ENCODE measurements at places on chromosomes 6 and 20.

DNA sequence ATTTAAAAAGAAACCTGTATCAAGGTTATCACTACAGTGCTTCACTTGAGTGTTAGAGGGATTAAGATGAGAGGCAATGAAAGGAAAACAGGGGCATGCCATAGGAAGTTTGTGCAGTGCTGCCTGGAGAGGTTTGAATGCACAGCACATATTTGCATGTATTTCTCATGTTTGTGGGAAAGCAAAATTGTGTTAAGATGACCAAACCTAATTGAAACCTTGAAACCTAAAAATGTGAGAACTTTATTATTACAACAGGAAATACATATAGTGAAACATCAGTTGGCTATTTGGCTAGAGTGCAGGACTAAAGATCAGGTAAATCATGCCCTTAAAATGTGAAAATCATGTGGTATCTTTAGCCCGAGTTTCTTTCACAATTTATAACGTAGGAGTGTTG is 8.5 kb upstream of the TBXT start:
- no peaks in the 10 kb centered on the region for H3K36me3 ChIP-seq
- H3K4me1 ChIP-seq: no peaks in the 10 kb centered on the region
- no peak overlapping the region for H3K4me3 ChIP-seq
- no peak for DNase-seq
- no peak overlapping the region for H3K27ac ChIP-seq

DNA sequence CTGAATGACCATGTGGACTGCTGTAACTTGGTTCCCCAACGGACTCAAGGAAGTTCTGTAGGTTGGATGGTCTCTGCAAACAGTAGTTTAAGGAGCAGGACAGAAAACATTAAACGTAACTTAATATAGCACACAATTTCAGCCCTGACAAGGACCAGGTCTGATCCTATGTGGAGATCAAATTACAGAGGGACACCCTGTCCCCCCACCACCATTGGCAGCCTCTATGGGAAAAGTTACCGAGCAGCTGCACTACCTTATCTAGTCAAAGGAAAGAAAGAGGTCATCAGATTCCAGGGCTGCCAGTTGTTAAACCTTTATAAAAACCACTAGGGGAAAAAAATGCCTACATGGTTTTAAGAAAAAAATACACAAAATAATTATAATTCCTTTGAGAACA is 191.5 kb upstream of the RSPO3 start:
- H3K27ac ChIP-seq: no peak overlapping the region
- H3K27me3 ChIP-seq: no peaks in the 10 kb centered on the region
- DNase-seq: no peak

- no peaks in the 10 kb centered on the region for H3K36me3 ChIP-seq
- peaks cover 17% of the 10 kb centered on the region for H3K4me1 ChIP-seq
- no peak for DNase-seq
- no peak overlapping the region for H3K4me3 ChIP-seq
These were observed 125.8 kb downstream of the MAP7 start for GRCh38 chr6:136424450-136424849.

DNA sequence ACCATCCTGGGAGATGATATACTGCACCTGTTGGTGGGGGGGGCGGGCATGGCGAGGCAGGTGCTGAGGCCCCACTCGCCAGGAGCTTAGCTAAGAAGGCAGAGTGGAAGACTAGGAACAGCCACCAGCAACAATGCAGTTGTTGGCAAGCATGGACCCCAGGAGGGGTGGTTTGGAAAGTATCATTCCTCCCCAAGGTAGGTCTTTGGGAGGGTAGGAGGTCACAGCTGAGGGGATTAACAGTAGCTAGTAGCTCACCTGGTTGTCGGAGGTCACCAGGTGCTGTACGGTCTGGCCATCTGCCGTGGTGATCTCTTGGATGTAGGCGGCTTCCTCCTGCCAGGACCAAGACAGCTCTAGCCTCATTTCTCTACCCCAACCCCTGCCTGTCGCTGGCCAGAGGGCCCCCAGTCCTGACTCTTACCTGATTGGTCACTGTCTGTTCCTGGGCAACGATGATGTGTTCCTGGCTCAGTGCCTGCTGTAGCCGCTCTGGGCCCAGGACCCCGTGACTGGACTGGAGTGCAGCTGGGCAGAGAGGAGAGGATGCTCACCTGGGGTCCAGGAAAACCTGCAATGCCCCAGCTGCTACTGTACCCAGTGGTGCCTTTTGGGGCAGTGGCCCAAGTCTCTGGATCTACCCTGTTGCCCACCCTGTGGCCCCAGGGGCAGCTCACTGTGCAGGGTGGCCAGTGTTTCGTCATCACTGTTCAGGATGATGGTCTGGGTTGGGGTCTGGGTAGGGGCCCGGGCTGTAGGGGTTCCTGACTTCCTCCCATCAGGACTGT is 15.3 kb downstream of the PCIF1 start:
- H3K27me3 ChIP-seq: no peaks in the 10 kb centered on the region
- DNase-seq: no peak
- no peak overlapping the region for H3K4me3 ChIP-seq
- peaks cover 71% of the 10 kb centered on the region for H3K36me3 ChIP-seq

DNA sequence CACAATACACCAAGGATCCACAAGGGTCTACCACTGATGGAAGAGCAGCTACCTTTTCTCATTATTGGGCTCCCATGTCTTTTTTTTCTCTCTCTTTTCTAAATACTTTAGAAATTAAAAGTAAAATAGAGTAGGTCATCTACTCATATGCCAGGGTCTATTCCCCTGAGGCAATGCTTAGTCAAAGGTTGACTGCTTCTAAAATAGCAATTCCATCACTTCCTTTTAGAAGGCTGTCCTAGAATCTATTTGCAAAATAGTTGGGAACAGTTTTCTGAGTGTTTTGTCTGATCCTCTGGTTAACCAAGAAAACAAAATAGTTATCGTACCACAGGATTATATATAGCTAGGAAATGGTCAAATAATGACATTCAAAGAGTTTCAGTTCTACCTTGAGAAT is 174.1 kb downstream of the COL21A1 start:
- H3K27me3 ChIP-seq: no peaks in the 10 kb centered on the region
- no peak overlapping the region for H3K4me3 ChIP-seq
- H3K27ac ChIP-seq: no peak overlapping the region
- H3K4me1 ChIP-seq: no peaks in the 10 kb centered on the region

DNA sequence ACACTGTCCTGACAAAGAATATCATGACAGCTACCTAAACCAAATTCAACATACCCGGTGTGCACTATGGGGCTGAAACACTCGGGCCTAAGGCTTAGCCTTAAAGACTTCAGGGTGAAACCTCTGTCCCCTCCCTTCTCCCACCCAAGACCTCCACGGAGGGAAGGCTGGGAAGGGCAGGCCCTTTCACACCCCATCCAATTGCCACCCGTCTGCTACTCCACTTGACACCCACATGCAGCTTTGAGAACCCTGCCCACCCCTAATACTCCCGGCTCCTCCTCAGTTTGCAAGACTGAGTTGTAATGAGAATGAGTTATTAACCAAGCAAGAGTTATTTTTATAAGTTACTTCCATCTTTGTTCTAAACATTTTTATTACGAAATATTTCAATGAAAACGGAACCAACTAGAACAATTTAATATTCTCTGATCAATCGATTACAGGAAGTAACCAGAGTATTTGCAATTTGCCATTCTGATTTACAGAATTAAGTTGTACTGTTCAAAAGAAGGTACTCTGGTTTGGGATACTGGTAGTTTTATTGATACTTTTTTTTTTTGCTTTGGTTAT is 3.7 kb downstream of the TAF4 start:
- no peaks in the 10 kb centered on the region for H3K27me3 ChIP-seq
- H3K4me1 ChIP-seq: peaks cover 7% of the 10 kb centered on the region
- DNase-seq: no peak
- H3K36me3 ChIP-seq: peaks cover 5% of the 10 kb centered on the region
- H3K4me3 ChIP-seq: no peak overlapping the region

DNA sequence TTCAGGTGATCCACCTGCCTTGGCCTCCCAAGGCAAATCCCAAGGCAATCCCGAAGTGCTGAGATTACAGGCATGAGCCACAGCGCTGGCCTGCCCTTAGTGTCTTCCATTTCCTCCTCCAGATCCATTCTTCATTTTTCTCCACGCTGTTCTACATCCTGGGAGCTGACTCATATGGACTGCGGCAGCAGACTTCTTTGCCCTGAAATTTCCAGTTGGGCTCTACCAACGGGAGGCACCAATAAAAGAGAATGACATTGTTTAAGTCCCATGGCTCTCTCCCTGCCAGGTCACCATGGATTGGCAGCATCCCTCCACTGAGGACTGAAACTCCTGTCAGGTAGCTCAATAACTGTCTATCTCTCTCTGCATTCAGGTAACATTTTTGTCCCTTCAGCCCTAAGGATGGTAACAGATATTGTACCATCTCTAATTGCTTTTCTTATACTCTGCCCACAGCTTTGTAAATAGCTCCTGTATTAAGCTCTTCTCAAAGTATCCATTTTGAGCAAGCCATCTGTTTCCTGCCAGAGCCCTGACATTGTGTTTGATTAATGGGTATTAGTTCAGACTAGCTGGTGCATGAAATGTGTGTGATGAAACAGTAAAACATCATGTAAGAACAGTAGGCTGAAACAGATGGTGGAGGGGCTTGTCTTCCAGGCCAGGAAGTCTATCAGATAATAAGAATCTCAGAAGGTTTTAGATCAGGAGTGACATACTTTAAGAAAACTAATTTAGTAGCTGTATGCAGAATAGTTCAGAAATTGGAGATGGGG is 3.6 kb downstream of the TBCC start:
- no peaks in the 10 kb centered on the region for H3K27me3 ChIP-seq
- no peaks in the 10 kb centered on the region for H3K36me3 ChIP-seq
- peak; percentile 73 for DNase-seq
- no peaks in the 10 kb centered on the region for H3K4me1 ChIP-seq
- H3K27ac ChIP-seq: no peak overlapping the region

DNA sequence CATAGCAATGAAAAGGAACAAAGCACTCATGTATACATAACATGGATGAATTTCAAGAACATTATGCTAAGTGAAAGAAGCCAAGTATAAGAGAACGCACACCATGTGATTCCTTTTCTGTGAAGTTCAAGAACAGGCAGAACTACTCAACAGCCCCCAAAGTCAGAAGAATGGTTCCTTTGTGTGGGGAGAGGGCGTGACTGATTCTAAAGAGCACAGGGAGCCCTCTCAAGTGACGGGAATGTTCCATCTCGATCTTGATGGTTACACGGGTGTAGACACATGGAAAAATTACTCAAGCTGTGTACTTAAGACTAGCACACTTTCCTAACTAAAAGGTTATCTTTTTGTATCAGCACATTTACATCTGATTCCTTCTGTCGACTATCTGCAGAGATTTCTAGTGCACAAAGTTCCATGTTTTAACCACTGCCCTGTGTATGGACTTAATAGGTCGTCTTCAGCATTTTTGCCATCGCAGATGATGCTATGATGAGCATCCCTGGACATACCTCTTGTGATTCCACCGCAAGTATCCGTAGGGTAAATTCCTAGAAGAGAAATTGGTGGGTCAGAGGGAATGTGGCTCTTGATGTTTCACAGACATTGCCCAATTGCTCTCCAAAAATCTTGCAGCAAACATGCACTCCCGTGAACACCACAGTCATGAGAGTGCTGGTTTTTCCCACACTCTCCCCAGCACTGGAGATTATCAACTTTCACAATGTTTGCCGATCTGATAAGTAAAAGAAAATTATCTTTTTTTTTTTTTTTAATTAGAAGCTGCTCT is 279.3 kb downstream of the BMP7 start:
- H3K27me3 ChIP-seq: no peaks in the 10 kb centered on the region
- no peak overlapping the region for H3K4me3 ChIP-seq
- DNase-seq: no peak
- H3K27ac ChIP-seq: no peak overlapping the region
- no peaks in the 10 kb centered on the region for H3K4me1 ChIP-seq

- DNase-seq: no peak
- no peaks in the 10 kb centered on the region for H3K27me3 ChIP-seq
- peak overlapping the region; percentile 12 for H3K27ac ChIP-seq
- H3K4me1 ChIP-seq: peaks cover 13% of the 10 kb centered on the region
These were observed 8.5 kb downstream of the STAU1 start for GRCh38 chr20:49179368-49180277.

DNA sequence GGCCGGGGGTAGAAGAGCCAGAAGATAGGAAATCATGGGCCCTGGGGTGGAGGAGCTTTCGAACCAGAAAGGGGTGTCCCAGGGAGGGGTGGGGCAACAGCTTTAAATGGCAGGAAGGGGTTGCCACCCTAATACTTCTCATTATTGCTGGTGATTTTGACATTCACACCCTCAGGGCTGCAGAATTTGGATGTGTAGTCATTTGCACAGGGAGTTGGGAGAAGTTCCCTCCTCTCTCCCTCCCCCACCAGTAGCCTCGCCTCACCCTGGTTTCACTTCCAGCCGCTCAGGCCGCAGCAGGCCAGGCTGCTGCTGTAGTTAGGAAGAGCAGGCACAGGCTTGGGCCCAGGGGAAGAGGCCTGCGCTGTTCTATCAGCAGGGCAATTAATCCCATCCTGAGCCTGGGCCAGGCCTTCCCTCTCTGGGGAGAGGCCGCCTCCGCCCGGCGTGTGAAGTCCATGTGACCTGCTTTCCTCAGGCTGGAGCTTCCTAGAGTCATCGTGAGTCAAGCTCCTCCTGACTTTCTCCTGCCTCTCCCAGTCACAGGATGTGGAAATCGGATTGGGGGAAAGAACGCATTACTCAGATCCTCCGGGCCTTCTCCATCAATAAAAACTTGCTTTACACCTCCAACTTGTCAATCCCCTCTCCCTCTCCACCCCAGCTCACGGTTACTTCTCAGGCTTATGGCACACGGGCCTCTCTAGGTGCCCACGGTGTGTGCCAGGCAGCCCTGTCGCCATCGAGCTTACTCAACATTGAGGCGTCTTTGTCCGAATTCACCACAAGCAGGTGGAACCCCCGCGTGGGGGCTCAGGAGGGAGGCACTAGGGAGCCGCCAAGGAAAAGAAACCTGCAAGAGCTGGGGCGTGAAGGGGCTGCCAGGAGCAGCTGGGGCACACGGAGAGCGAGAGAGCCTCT is 7.8 kb downstream of the ADTRP start:
- H3K4me1 ChIP-seq: peaks cover 9% of the 10 kb centered on the region
- DNase-seq: peak; percentile 47
- H3K27me3 ChIP-seq: no peaks in the 10 kb centered on the region
- peak overlapping the region; percentile 51 for H3K27ac ChIP-seq
- no peaks in the 10 kb centered on the region for H3K36me3 ChIP-seq
- H3K4me3 ChIP-seq: no peak overlapping the region

DNA sequence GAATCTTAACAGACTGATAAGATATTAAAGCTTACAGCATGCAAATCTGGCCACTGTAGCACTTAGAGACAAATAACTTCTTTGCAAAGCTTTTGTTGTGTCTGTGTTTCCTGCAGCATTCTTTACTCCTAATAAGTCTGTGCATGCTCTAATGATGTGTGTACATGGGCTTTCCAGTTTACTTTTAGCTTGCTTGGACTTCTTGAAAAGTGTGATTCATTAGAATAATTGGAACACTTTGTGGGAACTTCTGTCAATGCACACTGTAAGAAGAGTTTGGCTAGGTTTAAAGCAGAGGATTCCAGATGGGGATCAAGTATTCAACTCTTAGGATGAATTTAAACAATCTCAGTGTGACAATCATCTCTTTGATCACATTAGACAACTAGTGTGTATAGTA is 22.1 kb upstream of the TINAG start:
- DNase-seq: no peak
- no peaks in the 10 kb centered on the region for H3K27me3 ChIP-seq
- H3K27ac ChIP-seq: no peak overlapping the region
- no peaks in the 10 kb centered on the region for H3K36me3 ChIP-seq
- H3K4me1 ChIP-seq: no peaks in the 10 kb centered on the region

All from kidney (tissue), 22 donors.